LNCaP clone FGC (cell line): ENCODE measurements at places on chromosomes 3 and 15.

- DNase-seq: no peak
Observed at GRCh38 chr15:66481107-66481856, 16.3 kb downstream of the SNAPC5 start.

- DNase-seq: no peak
Observed at GRCh38 chr3:151268267-151269235, 9.8 kb downstream of the P2RY14 start.

DNA sequence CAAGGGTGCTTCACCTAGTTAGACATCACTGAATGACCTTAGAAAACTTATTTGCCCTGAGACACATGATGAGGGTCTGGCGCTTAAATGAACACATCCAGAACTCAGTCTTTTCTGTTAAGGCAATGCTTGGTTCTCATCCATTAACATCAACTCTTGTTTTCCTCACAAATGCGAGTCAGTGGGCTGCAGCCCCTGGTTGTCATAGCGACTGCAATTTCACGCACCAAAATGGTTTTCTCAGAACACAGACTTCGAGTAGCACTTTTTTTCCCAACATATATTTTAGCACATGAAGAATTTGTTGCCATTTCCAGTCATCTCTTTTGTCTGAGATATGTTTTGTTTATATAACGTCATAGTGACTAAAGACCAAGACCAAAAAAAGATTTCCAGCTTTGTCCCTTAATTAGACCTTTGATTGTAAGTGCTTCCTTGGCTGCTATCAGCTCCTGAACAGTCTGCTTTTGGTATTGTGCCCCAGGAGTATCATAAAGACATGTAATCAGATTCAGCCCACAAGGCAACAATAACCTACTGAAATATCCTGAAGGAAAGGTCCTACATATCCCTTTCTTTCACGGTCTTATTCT, 68.5 kb downstream of the GPR176 start:
- no peak for DNase-seq

DNA sequence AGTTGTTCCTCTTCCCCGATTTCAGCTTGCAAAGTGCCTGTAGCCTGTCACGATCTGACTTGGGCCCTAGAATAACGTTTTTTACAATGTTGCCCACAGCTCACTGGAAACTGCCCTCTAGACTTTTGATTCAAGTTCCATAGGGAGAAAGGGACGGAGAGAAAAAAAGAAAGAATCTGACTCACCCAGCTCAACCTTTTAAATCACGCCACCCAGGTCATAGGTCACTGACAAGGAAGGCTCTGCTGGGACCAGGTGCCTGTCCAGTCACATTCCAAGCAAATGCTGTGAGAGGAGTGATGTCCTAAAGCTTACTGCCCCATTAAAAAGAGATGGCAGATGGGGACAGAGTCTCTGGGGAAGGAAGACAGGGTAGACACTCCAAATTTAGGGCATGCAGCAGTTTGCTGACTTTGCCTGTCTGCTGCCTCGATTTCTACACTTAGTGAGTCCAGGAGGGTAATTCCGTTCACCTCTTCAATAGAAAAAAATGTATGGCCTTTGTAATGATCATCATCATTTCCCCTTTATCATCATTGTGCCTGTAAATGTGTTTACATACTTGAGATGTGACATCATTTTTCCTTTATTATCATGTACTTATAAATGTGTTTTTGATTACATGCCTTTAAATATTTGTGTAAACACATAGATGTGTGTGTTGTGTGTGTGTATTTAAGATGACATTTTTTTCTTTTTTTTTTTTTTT, 8.4 kb upstream of the MYO1E start:
- DNase-seq: no peak

GRCh38 chr3:172107403-172107802, 68.0 kb downstream of the FNDC3B start:
- DNase-seq: no peak

DNA sequence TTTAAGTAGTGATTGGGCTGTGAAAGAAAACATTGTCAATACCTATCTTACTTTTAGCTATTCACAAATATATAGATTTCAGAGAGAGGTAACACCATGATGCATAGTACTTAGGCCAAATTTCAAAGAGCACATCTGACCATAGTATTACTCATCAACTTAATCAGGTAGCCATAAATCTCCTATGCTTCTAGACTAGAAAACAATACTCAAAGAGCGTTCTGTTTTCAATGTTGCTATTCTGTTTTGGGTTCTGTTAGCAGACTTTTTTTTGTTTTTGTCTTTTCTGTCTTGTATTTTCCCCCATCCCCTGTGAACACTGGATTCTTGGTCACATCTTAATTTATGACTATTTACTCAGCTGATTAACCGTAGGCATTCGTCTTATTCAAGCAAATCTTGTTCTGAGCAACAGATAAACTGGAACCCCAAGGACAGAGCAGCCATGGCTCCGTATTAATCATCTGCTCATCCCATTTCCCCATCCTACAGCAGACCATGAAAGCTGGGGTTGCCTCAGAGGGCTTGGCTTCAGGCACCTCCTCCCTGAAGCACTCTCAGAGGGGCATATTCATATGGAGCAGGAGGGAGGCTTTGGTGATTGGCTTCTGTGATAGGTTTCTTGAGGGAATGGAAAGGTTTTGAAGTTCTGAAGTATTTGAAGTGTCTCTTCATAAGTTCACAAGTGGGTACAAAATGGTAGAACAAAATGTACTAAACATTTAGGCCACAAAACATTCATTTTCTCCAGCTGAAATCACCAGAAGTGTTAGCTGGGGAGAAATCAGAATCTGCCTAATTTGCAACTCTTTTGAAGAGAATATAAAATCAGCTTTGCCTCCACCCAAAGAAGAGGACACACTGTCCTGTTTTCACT, 105.3 kb downstream of the TNIK start:
- DNase-seq: no peak

GRCh38 chr15:70362350-70362749, 264.6 kb upstream of the TLE3 start:
- DNase-seq: no peak

DNA sequence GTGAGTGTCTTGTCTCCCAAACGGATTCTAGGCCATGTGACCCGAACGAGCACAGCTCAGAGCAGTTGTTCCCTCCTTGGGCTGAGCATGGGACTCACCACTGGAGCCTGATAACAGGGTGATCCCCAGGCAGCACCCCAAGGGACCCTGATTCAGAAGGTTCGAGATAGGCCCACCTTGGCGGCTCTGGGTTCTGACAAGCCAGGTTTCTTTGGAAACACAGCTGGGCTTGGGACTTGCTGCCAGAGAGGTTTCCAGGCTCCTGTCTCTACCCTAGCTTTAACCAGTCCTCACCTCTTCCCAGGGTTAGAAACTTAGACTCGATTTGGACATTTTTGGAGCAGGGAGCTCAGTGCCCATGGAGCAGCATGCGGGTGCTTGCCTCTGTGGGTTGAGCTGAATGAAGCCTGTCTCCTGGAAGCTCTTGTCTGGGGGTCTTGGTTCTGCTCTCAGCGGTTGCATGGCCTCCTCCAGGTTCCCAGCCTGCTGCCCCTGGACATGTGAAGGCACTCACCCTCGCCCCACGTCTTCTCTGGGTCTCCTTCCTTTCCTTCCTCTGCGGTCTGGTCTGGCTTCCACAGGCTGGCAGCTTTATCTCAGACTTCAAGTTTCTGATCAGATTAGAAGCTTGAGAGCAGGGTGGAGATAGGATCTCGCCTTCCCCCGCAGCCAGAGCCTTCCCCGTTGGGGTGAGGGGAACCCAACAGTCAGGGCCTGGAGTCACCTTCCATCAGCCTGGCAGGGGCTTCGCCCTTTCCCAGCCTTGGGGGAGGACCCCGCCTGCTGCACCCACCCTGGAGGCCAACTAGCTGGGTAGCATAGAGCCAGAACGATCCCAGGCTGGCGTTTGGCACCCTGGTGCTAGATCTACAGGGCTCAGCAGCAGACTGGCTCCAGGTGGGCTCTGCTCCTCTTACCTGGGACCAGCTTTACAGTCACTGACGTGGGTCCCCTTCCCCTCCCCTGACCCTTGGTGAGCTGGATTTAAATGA, 21.0 kb downstream of the PAQR5 start:
- no peak for DNase-seq

DNA sequence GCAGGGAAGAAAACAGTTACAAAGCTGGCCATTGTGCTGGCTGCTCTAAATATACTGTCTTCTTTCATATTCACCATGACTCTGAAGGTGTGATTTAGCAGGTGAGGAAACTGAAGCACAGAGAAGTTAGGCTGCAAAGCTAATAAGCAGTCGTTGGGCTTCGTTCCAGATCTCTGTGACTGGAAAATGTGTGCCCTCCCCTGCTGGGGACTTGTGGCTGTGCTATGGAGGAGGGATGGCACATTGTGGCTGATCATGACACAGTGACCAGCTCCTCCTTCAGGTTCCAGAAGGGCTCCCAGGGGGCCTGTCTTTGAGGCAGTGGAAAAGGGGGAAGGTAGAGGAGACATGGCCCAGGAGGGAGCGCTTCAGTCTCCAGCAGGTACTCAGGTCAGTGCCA, 19.2 kb downstream of the PXK start:
- no peak for DNase-seq

DNA sequence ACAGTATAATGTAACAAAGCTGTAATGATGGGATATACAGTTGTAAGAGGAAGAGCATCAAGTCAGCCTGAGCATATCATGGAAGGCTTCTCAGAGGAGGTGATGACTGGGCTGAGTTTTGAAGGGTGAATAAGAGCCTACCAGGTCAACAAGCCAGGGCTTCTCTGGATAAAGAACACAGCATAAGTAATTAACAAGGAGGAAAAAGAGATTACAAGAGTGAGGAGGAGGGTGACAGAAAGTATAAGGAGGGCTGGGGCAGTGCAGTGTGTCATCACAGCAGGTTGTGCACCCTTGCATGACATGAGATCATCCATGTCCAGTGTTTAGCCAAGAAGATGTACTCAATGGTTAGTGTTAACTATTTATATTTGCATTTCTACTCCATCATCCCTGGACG, 16.9 kb upstream of the SPATA12 start:
- no peak for DNase-seq

- no peak for DNase-seq
Observed at GRCh38 chr3:46416811-46417510, 9.9 kb downstream of the CCRL2 start.

GRCh38 chr3:101170062-101170771, 150.2 kb downstream of the IMPG2 start:
- DNase-seq: no peak

DNA sequence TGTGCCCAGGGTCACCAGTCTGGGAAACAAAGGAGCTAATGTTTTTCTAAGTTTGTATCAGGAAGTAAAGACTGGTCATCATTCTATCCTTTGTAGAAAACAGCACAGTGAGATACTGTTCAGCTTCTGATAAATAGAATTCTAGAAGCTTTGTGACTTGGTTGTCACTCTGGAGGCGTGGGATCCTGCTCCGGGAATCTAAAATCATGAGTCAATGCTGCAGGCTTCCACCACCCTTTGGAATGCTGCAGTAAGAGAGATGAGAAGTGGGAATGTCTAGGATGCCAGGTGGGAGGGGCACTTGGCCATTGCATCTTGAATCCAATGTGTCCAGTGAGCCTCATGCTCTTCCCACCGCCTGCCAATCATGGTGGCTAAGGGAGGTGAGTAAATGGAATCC, 40.9 kb downstream of the SAMMSON start:
- no peak for DNase-seq

GRCh38 chr15:49079340-49080039, 33.2 kb upstream of the SECISBP2L start:
- no peak for DNase-seq

- no peak for DNase-seq
Observed at GRCh38 chr3:124118397-124118796, 126.5 kb upstream of the ROPN1 start.

DNA sequence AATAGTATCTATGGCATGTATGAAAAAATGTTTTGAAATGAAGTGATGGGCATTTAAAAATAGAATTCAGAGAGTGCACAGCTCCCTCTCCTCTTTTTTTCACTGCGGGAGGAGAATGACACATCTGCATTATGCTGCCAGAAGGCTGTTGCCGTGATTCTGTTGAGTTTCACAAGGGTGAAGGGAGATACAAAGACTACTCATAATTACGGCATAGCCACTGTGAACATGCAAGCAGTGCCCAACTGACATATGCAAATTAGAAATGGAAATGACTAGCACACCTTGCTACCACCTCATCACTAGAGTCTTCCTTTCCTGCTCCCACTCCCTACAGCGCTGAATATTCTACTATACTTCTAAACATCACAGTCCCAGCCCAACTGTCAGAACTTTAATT, 20.1 kb downstream of the IFT57 start:
- DNase-seq: no peak

DNA sequence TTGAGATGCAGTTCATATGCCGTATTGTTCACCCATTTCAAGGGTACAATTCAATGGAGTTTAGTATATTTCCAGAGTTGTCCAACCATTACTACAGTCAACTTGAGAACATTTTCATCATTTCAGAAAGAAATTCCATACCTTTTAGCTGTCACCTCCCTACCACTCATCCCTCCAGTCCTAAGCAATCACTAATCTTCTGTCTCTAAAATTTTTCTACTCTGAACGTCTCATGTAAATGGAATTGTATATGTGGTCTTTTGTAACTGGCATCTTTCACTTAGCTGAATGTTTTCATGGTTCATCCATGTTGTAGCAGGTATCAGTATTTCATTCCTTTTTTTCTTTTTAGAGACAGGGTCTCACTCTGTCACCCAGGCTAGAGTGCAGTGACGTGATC, 51.1 kb downstream of the CMTM7 start:
- no peak for DNase-seq

- no peak for DNase-seq
Observed at GRCh38 chr3:186236357-186237020, 125.5 kb downstream of the DGKG start.

DNA sequence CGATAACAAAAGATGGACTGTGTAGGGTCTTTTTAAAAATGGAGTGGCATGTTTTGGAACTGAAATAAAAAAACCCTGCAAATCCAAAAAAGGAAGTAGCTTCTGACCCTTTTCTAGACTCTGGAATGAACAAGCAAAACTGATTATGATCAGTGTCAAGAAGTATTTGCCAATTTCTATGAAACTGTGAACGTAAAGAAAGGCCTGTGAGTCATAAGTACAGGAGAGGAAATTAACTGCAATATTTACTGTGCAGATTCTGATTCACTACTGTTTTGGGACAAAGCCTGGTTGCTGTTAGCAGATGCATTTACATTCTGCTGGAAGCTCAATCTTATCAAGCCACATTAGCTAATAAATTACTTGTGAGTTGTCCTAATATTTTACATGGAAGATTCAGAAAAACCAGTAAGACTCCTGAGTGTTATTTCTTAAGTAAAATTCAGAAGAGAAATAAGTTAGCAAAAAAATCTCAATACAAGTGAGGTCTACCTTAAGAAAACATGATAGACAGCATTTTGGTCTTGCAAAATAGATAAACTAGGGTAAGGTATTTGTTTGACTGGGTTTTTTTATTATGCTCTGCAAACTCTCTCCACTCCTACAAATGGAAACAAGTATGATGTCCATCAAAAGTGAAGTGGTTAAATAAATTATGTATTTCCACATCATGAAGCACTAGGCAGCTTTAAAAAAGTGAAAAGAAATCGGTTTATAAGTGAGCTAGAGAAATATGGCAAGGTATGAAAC, 90.2 kb upstream of the LMOD3 start:
- DNase-seq: peak; percentile 81

DNA sequence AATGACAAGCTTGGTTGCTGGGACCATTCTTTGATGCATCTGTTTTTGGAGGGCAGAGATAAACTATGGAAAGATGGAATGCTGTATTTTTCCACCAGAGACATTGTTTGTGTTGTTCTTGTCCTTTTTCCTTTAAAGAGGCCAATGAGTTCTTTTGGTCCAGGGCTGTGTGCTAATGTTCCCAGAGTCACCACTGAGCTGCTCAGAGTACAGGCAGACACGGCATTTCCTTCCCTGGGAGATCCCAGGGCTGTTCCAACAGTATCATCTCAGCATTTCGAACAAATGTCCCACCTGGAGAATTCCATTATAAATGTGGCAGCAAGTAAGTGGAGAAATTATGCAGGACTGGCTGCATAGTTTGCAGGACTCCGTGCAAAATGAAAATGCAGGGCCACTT, 190.6 kb downstream of the IL20RB start:
- no peak for DNase-seq
